NCI-H345 (cell line): ENCODE measurements at places on chromosomes 7 and 10.

GRCh38 chr7:108568801-108569380, 615 bp downstream of the THAP5 start:
- DNase-seq: no peak

GRCh38 chr10:72337039-72337629, 17.6 kb downstream of the DNAJB12 start:
- DNase-seq: peak; percentile 49

- DNase-seq: no peak
Measured at GRCh38 chr7:155161690-155162089, 91.6 kb downstream of the HTR5A start.

DNA sequence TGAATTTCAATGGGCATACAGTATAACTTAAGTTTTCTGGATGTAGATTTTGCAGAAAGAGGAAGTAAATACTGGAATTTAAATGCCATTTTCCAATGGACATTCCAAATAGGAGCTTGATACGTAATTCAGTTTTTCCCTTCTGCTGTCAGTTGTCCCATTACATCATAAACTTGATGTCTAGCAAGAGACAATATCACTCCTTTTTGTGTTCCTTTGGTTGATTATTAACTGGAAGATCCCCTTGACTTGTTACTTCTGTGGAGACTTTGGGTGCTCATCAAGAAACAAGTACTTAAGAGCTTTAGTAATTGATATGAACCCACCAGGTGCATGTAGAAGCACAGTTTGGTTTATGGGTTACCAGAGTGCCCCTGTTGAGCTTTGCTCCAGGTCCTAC, 116.1 kb downstream of the ST7 start:
- no peak for DNase-seq

GRCh38 chr10:112353046-112353445, 20.9 kb upstream of the ACSL5 start:
- no peak for DNase-seq

DNA sequence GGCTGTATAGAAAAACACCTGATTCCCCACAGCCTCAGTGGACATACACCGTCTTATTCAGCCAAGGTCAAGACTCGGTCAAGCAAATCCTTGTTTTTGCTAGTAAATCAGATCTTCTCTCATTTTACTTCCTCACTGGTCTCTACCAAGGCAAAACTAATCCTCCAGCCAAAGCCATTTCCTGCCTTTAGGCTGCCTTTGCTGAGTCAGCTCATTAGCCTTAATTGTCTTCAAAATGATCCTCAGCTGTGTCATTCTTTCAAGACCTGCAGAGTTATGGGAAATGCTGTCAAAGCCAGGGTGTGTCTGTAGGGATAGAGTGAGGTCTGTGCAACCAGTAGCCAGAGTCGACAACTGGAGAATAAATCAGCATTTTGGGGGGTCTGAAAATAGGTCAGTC, 107.2 kb upstream of the FAM180A start:
- DNase-seq: no peak

DNA sequence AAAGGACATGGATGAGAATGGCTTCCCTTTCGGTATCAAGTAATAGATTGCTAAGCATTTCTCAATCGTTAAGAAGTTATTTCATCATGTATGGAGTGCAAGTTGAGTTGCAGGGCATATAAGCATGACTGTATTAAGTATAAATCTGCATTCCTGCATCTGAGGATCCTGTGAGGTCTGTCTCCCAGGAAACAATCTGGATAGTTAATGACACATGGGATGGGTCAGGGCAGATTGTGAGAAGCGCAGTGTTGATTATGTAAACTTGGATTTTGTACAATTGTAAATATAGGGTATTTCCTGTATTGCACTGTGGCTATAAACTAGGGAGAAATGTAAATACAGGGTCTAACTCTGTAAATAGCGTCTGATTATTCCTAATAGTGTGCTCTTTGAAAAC, 102.6 kb downstream of the PLXDC2 start:
- no peak for DNase-seq

DNA sequence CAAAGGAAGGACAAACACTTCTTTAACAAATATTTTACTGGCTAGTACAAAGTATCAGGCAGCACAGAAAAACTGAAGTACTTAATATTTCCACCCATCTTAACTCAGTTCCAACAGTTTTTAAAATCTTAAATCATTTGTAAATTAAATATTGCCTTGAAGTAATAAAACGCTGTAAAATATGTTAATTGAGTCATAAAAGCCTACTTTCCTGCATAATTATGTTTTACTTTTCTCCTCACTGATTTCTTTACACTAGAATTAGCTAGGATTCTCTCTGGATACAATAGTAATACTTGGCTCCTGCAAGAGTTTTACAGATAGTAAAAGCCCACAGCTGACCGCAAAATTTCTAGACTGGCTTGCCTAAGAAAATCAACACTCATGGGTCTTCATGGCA, 74.9 kb downstream of the SFMBT2 start:
- DNase-seq: no peak

GRCh38 chr7:139034855-139035585, 822 bp downstream of the ZC3HAV1L start:
- DNase-seq: peak; percentile 11

GRCh38 chr10:128210215-128211063, 84.2 kb upstream of the MKI67 start:
- DNase-seq: peak; percentile 44

DNA sequence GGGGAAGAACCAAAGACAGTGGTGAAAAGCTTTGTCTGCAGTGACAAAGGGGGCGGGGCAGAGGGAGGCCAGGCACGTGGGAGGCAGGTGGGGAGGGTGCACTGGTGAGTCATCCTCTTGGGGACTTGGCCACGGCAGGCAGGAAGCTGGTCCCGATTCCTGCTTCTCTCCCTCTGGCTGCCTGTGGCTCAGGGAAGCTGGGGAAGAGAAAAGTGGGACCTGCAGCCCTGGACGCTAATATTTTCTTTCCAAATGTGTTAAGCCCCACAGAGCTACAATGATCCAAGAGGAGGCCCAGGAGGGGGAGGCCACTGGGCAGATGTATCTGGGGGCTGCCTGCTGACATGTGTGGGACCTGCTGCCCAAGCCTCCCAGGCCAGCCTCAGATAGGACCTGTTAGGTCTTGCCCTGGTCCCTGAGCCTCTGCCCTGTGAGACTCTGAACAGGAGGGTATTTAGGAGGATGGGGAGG, 231.8 kb downstream of the KCNMA1 start:
- DNase-seq: peak; percentile 90
